ENCODE measurements at places on chromosomes 1 and 21.
A peak's percentile ranks its signal among the peaks of the same experiment; 100 is the strongest.

DNA sequence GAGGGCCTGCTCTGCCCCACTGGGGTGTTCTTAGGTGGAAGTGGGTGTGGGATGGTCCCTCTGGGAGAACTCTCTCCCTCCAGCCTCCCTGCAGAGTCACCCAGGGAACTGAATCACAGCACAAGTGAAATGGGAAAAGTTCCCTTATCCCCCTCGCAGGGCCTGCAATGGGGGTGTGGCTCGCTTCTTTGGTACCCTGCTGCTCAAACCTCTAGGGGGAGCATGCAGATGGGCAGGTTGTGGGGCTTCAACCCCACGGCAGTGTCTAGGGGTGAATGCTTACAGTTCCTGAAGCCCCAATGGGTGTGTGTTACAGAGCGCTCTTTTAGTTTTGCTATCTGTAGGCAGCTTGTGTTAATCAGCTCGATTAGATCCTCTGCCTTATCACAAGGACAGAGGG is 59.0 kb upstream of the TINAGL1 start:
- DNase-seq = no peak

GRCh38 chr1:150981177-150981804 is 801 bp upstream of the ANXA9 start:
- no peak for DNase-seq

DNA sequence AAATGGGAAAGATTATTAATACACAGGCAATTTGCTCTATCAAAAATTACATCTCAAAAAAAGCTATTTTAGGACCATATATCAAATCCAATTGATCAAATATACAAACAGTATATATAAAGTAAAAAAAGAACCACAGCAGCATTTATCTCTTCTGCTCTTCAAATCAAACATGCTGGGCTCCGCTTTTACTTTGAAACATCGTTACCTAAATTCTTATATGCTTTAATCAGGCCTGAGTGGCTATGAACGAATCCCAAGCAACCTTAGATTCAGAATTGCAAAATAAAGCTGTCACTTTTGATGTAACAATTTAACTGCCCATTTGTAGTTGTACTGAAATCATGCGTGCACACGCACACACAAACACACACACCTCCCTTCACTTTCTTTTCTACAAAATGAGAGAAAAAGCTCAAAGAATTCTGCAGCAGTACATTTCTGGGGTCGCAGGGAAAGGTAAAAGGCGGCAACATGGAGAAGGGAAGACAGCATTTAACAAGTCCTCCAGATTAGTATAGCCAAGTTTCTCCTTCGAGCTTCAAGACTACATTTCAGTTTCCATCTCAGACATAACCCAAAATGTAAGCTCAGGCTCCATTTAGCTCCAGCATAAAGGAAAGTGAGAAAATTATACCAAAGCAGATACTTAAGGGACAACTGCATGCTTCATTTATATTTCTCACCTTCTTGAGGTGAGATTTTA is 92.2 kb upstream of the TTC39A start:
- DNase-seq = no peak

DNA sequence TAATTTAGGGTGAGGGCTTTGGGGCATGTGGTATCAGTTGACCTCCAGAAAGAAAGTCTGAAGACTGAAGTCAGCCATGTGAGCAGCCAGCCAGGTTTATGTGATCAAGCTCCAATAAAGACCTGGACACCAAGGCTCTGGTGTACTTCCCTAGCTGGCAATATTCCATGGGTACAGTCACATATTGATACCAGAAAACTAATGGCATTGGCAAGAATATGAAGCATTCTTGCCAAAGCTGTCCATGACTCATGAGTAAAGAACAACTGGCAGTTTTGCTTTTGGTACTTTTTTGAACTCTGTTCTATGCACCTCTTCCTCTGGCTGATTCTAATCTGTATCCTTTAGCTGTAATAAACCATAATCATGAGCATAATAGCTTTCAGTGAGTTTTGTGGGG is 415.3 kb upstream of the CAMK1G start:
- DNase-seq = peak; percentile 13

GRCh38 chr21:34526618-34527290 is 14.7 kb upstream of the KCNE1 start:
- DNase-seq = peak; percentile 100

DNA sequence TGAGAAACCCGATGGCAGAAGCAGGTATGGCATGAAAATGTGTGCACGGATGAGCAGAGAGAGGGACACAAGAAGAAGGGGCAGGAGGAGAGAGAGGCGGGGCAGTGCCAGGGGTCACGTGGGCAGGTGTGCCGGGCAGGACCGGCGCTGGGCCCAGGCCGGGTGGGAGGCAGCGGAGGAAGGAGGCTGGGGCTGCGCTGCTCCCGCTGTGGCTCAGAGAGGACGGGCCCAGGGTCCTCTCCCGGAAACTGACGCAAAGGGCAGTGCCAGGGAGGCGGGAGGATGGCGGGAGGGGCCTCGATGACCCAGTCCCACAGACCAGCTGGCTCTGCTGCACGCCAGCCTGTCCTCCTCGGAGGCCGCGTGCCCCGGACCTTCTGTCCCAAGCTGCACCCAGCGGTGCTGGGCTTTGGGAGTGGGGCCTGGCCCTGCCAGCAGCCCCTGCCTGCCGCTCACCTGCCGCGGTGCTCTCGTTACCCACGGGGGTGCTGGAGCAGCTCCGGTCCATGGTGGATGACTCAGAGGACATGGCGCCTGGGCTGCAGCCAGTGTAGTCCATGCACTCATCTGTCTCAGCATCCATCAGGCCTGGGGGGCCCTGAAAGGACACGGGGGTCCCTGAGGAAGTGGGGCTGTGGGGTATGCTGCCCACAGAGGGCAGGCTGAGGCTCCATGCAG is 153.9 kb downstream of the CASZ1 start:
- DNase-seq = no peak

- DNase-seq = peak; percentile 77
Measured at GRCh38 chr1:94039514-94039870, 81.5 kb downstream of the ABCA4 start.

DNA sequence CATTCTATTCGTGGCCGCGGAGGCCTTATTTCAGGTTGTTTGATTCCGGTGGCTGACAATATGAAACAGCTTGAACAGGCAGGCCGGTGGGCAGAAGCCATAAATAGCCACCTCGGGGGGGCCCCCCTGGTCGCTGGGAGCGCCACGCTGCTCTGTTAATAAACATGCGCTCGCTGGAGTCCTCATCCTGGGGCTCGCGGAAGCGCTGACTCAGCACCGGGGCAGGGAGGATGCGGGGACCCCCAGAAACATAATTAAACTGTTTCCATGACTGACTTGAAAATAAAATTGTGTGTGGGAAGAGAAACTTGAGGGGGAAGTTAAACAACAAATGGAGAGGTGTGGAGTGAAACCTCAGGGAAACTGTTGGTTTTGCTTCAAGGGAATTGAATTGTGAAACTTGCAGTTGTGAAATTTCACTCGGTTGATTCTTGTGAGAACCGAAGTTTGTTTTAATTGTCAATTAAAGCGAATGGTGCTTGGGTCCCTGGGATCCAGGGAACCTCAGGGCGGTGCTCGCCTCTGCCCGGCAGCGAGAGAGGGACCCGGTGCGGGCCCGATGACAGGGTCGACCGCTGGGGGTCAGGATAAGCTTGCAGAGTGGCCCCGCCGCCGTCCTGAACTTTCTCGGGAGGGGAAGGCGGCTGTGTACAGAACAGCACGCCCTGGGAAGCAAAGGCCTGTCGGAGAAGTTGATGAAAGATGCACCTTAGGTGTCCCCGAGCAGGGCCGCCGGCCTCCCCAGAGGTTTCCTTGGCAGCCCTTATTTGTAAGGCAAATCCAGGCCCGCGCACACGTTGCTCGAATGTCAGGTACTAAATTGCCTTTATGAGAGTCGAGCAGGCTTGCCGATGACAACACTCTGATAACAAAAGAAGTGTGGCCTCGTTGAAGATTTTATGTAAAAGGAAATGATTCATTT is 176.9 kb upstream of the LMO4 start:
- peak; percentile 44 for DNase-seq

DNA sequence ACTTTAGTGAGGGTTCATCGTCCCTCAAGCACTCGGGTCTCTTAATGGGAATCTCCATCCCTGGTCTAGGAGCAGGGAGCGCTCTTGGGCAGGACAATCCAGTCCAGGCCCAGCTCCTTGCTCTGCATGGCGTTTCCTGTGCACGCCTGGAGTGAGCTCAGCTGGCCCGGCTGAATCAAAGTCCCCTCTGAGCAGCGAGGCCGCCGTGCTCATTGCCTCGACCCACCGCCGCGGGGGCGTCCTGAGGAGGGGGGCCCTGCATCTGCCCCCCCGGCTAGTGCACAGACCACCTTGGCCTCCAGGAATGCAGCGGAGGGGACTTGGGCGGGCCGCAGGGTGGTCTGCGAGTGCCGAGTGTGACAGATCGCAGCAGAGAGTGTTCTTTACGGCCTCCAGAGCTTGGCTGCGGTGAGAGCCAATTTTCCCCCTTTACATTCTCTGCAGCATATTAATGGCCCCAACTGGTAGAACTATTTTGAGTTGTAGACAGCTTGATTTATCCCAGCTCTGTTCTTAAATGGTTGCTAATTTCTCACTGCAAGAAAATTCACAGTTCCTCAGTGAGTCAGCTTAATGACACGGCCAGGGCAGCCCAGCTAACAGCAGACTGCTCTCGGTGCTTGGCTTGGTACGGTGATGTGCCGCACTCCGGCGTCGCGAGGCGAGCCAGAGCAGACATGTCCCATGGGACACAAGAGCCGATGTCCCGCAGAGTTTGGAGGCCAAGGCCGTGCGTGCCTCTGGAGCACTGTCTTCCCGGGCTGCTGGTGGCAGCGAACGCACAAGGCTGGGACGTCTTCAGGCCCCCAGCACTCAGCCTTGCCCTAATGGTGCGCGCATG is 39.8 kb downstream of the SNAP47 start:
- DNase-seq = no peak

DNA sequence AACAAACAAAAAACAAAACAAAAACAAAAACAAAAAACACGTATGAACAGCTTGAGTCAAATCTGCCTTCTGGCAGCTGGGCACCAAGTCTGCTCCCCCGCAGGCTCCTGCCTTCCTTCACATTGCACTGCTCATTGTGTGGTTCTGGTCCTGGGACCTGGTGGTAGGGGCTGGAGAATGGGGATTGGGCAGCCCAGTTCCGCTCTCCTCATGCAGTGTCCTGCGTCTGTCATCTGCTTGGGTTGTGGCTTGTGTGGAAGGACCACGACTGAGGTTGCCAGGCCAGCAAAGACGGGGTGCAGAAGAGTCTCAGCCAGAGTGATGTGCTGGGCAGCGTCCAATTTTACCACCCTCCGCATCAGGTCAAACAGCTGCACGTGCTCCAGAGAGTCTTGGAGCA is 11.1 kb downstream of the OR2AJ1 start:
- DNase-seq = no peak

GRCh38 chr1:163069142-163069541 is at the start of gene RGS4:
TSS of gene RGS4 (plus strand) at chr1:163069361. CDS start at chr1:163069485, 124 bp downstream.
- peak; percentile 98 for DNase-seq

GRCh38 chr1:240611619-240612480 is at the start of gene GREM2:
TSS of gene GREM2 (minus strand) at chr1:240612155. CDS start at chr1:240493475, 118,680 bp downstream.
- peak; percentile 92 for DNase-seq

GRCh38 chr1:235624721-235625333 is 24.8 kb downstream of the GNG4 start:
- peak; percentile 89 for DNase-seq

- DNase-seq = peak; percentile 11
Measured at GRCh38 chr1:240737766-240738265, 125.9 kb upstream of the GREM2 start.

- no peak for DNase-seq
Measured at GRCh38 chr1:164647211-164647610, 88.2 kb downstream of the PBX1 start.

GRCh38 chr1:33231166-33231565 is 25.1 kb upstream of the ZNF362 start:
- peak; percentile 42 for DNase-seq

GRCh38 chr1:207918011-207918410 is 7.1 kb upstream of the CD34 start:
- no peak for DNase-seq

GRCh38 chr1:186208405-186209129 is 166.5 kb downstream of the TPR start:
- peak; percentile 47 for DNase-seq

GRCh38 chr1:29761159-29761928 is 525.0 kb downstream of the PTPRU start:
- no peak for DNase-seq

DNA sequence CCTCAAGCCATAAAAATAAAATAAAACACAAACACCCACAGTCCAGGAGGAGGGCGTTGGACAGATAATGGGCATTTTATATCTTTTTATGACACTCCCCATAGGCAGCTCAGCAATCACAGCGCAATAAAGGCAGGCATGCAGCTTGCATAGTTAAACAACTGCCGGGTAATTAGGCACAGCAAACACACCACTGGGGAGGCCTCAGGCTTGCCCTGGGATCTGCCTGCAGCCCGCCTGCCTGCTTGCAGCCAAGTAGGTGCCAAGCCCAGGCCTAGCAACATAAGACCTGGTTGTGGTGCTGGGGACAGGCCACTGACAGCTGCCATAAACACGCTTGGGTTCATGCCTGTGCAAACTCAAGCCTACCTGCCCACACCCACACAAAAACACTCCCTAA is 54.2 kb downstream of the DMAP1 start:
- DNase-seq = no peak

GRCh38 chr1:201970334-201971159 is 11.9 kb upstream of the RNPEP start:
- peak; percentile 41 for DNase-seq

GRCh38 chr1:155085504-155086127 is 7.0 kb downstream of the EFNA3 start:
- DNase-seq = no peak

DNA sequence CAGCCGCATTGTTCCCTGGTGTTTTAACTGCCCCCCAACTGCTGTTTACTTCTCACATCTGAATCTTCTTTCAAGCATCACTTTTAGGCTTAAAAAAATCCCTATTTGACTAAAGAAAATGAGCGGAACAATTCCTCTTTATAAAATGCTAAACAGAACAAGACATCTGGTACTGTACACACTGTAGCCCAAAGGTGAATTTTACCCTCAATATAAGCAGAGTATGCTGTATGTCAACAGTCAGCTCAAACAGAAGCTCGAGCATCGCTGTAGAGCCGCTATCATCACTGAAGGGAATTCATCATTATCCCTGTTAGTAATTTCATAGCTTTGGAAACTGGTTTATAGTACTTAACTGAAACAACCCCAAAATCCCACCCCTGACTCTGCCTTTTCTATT is 85.3 kb downstream of the LRRC8D start:
- DNase-seq = no peak

DNA sequence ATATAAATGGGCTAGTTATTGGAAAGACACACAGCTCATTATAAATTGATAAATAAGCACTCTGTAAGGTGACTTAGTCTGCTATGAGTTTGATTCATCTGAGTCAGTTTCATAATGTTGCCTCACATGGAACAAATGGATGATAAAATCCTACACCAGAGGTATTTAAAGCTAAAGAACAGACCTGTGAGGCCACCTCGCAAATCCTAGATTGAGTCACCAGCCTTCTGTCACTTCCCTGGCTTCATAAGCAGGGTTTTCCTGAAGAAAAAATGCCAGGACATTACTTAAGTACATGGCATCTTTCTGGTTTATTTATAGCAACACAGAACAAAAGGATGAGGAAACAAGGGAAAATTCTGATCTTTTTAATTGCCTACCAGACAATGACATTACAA is 18.4 kb downstream of the CD2 start:
- no peak for DNase-seq

- no peak for DNase-seq
Measured at GRCh38 chr1:41110286-41110685, 88.8 kb upstream of the SLFNL1 start.

- DNase-seq = no peak
Measured at GRCh38 chr21:45888386-45889009, 93.1 kb upstream of the COL6A1 start.
